ENCODE measurements at places on chromosomes 4 and X.

- DNase-seq, result no peak
These were observed 405.8 kb upstream of the HTR2C start for GRCh38 chrX:114178126-114178525.

GRCh38 chrX:132810964-132811712 lies 147.3 kb downstream of the HS6ST2 start:
- DNase-seq, result no peak

DNA sequence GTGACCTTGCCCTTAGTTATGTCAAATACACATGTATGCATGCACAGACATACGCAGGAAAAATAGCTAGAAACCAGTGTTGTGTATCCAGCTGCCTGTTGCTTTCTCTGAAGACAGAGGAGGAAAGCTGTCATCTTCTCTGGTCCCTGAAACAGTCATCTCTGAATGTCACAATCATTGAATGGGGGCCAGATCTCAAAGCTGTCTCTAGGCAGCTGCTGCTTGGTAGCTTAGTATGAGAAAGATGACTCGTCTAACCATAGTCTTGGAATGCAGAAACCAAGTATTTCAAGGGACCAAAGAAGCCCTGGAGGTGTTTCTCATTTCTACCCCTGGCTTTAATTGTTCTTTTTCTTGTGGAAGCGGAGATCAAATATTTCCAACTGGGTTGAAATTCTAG lies 4.0 kb downstream of the GRIA3 start:
- DNase-seq, result no peak

GRCh38 chrX:107676559-107677378 lies 48.5 kb downstream of the PRPS1 start:
- no peak for DNase-seq

Data from NCI-H774 (cell line).